ENCODE measurements at places on chromosomes 5 and 9.

DNA sequence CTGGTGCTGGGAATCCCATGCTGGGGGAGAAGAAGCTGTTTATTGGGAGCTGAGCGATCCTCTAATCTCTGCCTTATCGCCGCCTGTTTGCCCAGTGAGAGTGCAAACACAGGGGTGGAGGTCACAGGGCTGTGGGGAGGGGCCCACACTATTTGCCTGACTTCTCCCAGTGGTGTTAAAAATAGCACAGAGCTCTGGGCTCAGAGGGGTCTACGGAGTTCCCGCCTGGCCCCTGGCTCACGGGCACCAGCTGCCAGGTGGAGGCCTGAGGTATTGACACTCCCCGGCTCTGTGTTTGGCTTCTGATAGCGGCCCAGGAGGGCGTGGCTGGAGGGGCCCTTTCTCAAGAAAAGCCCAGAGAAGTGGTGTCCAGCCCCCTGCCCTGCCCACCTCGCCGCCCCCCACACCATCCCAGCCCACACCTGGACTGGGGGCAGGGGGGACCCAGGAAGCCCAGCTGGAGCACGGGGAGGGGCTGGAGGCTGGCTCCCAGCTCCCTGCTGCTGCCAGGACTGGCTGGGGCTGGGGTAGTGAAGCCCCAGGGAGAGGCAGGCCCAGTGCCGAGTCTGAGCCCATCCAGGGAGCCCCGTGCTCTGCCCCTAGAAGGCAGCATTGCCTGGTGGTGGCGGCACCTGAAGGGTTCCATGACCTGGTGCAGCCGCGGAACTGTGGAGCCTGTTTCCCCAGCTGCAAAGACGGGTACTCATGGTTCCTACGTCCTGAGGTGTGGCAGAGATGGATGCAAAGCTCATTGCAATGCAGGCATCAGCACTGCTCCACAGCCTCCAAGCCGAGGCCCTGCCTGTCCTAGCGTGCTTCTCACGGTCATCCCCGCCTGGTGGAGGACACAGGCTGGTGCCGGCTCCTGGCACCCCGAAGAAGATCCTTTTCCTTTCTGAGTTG lies 35.7 kb upstream of the EGFL7 start:
- DNase-seq = no peak

DNA sequence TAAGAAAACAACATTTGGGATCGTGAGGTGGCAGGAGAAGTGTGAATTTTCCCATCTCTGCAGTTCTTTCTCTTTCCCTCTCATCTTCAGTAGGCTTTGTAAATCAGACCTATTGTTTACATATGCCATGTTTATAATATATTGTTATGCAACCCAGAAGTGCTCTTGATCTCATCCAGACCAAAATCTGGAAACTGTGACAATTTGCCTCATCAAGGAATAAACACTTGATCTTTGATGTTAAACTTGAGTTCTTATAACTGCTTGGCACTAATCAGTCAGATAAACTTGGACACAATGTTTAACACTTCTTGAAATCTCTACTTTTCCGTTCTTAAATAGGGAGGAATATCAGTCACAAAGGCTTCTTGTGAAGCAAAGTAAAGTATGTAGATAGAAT lies 384.7 kb downstream of the DMRT2 start:
- no peak for DNase-seq

- no peak for DNase-seq
Measured at GRCh38 chr9:134852906-134853654, 27.5 kb upstream of the FCN2 start.

DNA sequence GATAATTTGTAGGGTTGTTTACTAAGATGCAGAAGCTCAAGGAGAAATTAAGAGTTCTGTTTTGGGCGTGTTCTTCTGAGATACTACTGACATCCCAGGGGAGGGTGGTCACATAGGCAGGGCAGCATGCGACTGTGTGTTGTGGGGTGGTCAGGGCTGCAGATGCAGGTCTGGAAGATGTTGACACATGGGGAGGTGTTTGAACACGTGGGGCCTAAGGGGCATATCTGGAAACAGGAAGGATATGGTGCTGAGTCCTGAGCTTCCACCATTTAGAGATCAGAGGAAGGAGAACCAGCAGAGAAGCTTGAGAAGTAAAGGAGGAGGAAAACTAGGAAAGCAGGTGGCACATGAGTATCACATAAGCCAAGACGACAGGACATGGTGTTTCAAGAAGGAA lies 228.2 kb downstream of the ADGRV1 start:
- no peak for DNase-seq

DNA sequence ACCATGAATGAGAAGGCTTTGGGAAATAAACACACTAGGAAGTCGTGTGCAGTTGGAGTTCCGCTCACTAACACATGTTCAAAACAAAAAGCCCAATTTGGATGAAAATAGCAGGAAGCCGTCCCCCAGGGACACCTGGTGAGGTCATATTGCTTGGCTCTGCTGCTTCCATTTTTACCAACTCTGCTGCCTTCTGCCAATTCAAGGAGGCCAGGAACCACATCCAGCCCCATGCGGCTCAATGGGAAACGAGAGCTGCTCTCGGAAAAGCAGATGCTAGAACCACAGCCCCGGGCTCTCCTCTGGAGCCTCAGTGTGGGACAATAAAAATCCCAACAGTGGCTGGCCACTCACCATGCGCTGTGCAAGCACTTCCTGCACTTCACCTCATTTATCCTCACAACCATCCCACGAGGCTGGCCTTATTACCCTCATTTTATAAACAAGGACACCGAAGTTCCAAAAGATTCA lies 13.4 kb downstream of the ADAM19 start:
- DNase-seq = no peak

DNA sequence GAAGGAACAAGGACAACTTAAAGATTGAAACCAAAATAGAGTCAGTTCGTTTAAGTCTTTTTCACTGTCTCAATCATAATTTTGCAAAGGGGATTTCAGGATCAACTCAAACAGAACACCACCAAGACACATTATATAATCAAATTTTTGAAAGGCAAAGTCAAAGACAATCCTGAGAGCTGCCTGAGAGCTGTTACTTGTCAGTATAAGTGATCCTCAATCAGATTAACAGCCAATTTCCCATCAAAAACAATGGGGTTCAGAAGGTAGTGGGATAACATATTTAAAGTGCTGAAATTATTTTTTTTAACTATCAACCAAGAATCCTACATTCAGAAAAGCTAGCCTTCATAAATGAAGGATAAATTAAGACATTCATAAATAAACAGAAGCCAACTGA lies 19.3 kb upstream of the ABO start:
- DNase-seq = no peak

DNA sequence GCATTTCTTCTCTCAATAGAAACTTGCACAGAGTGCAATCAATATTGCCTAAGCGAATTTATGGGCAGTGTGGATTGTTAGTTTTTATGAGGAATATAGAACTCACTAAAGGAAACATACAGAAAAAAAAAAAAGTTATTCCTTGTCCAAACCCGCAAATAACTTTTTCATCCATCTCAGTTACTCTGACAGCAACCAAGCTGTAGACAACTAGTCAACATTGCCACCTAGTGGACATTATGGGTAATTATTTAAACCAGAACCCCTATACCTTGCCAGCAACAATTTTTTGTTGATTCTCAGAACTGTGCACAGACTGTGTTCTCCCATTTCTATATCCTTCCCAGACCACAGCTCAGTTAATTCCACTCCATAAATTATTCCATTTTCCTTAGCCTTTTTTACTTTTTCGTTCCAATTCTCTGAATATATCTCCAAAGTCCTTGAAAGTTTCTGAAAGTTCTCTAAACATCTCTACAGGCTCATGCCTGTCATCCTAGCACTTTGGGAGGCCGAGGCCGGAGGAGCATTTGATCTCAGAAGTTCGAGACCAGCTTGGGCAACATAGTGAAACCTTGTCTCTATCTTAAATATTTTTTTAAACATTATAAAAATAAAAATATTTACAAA lies 2.6 kb upstream of the AFAP1L1 start:
- DNase-seq = peak; percentile 70

DNA sequence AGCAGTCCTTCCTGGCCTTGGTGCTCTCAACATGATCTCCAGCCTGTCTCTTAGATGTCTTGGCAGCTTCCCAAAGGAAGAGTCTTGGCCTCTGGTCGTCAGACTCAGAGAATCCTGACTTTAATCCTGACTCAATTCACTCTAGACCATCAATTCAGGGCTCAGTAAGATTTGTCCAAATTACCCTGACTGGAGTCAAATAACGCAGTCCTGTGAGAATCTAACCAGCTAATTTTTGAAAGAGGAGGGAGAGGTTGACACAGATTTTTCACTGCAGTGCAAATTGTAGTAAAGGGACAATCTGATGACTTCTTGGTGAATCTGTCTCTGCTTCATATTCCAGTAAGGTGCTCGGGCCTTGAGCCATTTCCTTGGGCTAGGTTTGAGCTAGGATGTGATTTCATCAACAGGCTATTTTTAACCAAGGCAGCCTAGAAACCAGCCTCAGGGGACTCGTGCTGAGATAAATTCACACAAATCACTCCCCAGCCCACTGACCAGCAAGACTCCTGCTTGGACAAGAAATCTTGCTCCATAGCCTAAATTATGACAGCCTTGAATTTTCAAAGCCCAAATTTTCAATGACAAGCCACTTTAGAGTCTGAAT lies 257.4 kb downstream of the ENC1 start:
- no peak for DNase-seq

DNA sequence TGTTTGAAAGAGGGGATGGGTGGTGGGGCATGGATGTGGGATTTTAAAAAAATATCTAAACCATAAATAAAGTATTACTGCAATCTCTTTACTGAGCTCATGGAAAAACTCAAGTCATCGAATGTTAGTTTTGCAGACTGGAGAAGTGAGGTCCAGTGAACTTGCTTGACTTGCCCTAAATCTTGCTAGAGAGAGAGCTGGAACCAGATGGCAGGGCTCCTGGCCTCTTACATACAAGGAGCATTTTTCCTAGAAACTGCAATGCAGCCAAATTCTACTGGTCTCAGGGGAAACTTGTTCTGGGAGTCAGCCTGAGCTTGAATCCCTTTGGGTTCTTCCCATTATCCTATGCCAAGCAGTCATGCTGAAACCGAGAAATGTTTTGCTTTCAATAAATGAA lies 2.9 kb upstream of the TGFBI start:
- DNase-seq = no peak

DNA sequence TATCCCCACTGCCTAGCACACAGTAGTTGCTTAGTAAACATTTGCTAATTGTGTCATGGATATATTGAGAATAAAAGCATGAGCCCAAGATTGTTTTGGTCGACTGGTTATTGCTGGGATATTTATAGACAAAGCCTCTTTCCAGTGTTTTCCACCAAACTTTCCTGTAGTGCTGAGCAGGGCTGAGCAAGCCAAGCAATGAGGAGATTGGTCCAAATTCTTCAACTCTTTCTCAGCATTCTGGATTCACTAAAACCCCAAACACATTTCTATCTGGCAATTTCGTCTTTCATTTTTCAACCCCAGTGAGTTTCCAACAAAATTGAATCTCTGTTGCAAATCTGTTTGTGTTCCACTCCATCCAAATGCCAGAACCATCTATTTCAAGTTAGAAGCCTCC lies 31.9 kb upstream of the TARS1 start:
- DNase-seq = no peak

DNA sequence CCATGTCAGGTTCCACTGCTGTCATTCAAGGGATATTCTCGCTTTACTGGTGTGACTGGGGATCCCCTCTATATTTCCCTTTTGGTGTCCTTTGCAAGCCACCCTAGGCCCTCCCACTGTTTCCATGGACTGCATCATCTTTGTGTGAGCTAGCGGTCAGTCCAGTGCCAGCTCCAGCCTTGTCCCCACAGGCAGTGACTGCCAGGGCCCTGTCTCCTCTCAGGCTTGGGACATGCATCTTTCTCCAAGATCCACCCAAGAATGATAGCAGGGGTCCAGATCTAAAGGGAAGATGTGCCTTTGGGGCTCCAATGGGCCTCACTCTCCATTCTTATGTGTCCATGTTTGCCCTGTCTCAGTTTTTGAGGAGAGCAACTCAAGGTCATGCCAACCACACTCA lies 37.8 kb upstream of the NXNL2 start:
- DNase-seq = no peak

- DNase-seq = no peak
Measured at GRCh38 chr9:134568811-134569210, 72.8 kb upstream of the COL5A1 start.

DNA sequence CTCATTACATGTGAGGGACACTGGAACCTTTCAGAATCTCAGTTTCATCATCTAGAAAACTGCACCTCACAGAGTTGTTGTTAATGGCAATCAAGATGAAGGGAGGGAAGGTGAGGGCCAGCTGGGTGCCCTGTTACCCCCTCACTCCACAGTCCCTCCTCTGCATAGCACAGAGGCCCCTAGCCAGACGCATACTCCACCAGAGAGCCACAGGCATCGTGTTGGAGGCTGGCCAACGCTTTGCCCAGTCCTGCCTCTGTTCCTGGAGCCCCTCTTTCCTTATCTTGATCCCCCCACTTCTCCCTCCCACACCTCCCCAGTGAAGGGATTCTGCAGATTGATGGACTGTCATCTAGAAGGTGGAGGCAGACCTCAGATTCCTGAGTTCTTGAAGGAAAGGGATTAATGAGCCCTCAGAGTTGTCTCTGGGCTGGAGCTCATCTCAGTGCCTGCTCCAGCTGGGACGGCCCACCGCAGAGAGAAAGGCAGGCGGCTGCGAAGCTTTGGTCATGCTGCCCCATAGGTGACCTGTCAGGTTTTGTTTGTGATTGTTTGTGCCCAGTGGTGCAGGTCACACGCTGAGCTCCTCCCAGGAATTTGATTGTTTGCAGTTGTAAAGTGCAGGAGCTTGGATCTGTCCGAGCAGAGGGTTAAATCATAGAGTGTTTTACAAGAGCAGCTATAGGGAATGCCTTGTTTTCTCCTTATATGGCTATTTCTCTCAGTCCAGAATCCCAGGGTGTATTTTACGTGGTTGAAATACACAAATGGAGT lies 487.3 kb downstream of the CCDC171 start:
- no peak for DNase-seq

DNA sequence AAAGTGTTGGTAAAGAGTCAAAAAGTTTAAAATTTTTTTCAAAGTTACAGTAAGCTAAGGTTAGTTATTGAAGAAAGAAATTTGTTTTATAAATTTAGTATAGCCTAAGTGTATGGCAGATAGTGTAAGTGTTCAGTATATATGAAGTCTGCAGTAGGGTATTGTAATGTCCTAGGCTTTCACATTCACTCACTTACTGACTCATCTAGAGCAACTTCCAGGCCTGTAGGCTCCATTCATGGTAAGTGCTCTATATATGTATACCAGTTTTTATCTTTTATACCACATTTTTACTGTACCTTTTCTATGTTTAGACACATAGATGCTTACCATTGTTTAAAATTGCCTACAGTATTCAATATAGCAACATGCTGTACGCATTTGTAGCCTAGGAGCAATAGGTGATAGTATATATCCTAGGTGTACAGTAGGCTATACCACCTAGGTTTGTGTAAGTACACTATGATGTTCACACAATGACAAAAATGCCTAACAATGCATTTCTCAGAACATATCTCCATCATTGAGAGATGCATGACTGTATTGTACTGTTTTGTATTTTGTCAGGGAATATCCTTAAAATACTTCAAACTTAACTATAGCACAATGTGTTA lies 38.5 kb downstream of the CYSTM1 start:
- peak; percentile 52 for DNase-seq

GRCh38 chr5:126965061-126965475 lies 65.3 kb downstream of the MARCHF3 start:
- DNase-seq = no peak

- no peak for DNase-seq
Measured at GRCh38 chr9:20255052-20255451, 367.2 kb downstream of the MLLT3 start.

GRCh38 chr5:180623411-180623834 lies 26.0 kb downstream of the FLT4 start:
- no peak for DNase-seq

- no peak for DNase-seq
Measured at GRCh38 chr5:80926979-80927656, 33.0 kb upstream of the RASGRF2 start.

- no peak for DNase-seq
Measured at GRCh38 chr9:114804505-114804904, 1.3 kb downstream of the TNFSF15 start.

Measured in activated CD4-positive, alpha-beta T cell treated with anti-CD3 and anti-CD28 coated beads, Interleukin-2, amount 50 U/mL, for 16 hours (primary cell).